ENCODE measurements at places on chromosomes 2 and 18.
A peak's percentile ranks its signal among the peaks of the same experiment; 100 is the strongest.

DNA sequence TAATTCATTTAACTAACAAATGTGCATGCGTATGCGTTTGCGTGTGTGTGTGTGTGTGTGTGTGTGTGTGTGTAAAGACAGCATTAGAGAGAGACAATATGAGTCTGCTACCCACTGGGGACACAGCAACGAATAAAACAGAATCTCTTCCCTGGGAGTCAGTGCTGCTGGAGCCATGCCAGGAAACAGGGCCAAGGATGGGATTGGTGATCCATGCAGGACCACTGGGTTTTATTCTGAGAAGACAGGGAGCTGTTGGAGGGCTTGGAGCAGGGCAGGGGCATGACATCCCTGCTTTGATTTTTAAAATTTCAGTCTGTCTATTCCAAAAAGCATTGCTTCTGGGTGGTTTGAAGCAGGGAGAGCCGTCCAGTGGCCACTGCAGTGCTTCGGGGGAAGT lies 62.9 kb downstream of the PDCL3 start:
- no peak for DNase-seq

GRCh38 chr2:104444889-104445288 lies 409.0 kb upstream of the POU3F3 start:
- no peak for DNase-seq

- DNase-seq: no peak
Observed at GRCh38 chr18:55407774-55408535, 180.0 kb downstream of the TCF4 start.

GRCh38 chr2:127275356-127275755 lies 18.6 kb downstream of the ERCC3 start:
- no peak for DNase-seq

DNA sequence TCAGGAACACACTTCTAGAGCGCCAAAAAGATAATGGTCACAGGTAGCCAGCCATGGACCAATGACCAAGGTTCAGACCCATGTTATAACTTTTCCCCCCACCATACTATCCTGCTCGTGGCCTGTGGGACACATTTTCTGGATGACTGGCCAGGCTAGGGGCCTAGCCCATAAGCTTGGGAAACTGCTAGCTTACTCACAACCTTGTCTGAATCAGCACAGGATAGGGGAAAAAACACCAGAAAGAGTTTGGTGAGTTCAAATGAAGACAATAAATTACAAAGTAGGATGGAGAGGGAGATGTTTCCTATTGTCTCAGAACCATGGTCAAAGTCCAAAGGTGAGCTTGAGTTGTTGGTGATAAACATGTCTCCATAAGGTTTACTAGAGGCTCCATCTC lies 156.3 kb upstream of the CCDC68 start:
- no peak for DNase-seq

GRCh38 chr2:23497536-23497935 lies 112.6 kb downstream of the KLHL29 start:
- DNase-seq: no peak

GRCh38 chr18:70377857-70378701 lies 89.2 kb downstream of the SOCS6 start:
- DNase-seq: no peak

- no peak for DNase-seq
Observed at GRCh38 chr2:191818725-191819350, 28.1 kb downstream of the CAVIN2 start.

DNA sequence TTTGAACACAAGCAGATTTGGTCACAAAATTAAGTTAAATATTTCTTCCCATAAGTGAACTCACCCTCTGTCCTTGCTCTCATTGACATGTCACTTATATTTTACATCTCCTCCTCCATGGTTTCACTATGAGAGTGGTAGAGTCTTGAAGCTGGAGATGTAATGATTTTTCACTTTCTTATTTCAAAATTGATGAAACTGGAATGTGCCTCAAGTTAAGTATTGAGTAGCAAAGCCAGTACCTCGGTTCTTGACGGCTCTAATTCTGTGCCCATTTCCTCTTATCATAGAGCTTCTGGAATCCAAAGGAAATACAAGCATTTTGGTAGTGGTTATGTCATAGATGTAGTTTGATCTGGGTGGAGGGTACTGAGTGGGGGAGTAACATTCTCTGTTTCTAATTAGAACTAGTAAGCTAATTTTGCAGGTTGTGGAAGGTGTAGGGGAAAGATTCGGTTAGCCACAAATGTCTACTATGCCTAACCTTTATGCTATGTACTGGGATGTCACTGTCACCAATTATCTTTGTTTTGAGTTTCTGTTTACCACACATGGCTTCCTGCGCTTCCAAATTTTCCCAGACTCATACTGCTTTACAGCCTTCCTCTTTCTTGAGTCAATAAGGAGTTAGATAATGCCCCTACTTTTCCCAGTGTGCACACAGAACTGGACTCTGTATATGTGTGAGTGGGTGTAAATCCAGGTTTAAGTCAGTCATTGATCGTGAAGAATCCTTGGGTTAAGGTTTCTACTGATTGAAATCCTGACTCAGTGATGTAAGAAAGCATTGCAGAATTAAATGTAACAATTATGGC lies 96.8 kb downstream of the DIS3L2 start:
- DNase-seq: no peak

DNA sequence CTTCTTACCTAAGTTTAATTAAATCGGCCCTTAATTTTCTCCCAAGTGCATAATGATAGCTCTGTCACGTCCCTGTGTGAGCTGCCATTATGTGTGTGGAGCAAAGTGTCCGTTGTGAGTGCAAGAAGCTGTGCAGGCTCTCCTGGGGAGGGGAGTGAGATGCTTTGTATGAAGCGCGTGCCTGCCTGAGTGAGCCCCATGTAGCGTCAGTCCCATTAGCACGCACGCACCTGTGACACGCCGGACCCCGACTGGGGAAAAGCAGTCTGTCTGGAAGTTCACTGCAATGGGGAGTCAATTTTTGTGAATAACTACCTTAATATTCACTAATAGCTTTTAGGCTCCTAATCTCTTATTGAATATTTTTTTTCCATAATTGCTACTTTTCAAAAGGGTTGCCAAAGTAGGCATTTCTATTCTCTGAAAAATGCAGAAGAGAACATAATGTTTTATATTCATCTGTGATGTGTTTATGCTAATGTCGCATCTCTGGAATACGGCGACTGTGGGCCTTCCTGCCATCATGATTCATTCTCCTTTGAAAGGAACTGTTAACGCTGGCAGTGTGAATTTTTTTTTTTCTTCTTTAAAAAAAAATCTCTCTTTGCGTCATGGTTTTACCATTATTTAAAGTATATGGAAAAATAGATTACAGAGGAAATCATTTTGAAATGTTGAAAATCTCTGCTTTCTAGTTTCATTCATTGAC lies 157.7 kb downstream of the COL4A4 start:
- DNase-seq: no peak

DNA sequence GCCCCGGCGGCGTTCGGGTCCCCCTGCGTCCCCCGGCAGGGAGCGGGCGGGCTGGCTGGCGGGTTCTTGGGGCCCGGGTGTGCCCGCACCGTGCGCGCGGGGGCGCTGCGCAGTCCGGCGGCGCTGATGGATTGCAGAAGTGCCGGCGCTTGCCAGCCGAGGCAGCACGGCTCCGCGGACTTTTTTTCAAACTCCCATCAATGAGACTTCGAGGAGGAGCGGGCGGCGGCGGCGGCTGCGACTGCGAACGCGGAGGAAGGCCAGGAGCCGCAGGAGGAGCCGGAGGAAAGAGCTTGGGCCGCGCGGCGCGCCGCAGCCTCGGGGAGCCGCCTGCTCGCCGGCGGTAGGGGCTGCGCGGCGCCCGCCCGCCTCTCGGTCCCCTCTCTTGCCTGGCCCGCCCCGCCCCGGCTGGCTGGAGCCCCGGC lies at the start of gene GLI2:
Gene GLI2 (plus strand): TSS at position 123 of the 425 bp plus-strand sequence. CDS start 61,453 bp downstream, outside the sequence.
- DNase-seq: peak; percentile 33

DNA sequence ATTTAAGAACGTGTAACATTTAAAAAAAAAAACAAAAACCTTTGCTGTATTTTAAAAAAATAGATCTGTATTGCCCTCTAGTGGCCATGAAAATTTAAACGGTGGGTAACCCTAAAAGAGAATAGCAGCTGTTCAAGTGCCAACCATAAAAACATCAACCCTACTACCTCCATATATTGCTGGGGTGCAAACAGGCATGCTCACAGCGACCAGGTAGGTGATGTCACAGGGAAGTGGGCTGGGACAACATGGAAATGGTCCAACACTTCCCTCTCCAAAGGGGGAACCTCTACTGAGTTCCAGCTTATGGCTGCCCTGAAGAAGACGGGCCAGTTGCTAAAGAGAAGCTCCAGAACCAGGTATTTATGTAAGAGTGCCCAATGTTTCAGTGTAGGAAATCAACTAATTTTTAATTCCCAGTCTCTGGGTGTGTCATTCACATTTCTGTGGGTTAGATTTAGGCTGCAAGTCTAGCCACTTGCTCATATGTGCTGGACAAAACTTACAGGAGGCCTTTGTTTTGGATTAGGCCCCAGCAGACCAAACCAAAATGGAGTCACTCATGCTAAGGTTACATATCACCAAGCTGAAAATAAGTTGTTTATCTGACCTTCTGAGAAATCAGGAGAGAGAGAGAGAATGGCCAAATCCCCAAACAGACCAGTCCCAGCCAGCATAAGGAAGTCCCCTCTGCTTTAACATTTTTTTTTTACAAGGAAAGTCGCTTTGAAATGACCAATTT lies 54.5 kb downstream of the SKA1 start:
- DNase-seq: peak; percentile 39

GRCh38 chr18:13548966-13549879 lies 177.1 kb downstream of the FAM210A start:
- no peak for DNase-seq

- no peak for DNase-seq
Observed at GRCh38 chr2:172811027-172811426, 75.4 kb downstream of the RAPGEF4 start.

GRCh38 chr18:66722671-66723070 lies 118.8 kb upstream of the CDH19 start:
- DNase-seq: no peak

DNA sequence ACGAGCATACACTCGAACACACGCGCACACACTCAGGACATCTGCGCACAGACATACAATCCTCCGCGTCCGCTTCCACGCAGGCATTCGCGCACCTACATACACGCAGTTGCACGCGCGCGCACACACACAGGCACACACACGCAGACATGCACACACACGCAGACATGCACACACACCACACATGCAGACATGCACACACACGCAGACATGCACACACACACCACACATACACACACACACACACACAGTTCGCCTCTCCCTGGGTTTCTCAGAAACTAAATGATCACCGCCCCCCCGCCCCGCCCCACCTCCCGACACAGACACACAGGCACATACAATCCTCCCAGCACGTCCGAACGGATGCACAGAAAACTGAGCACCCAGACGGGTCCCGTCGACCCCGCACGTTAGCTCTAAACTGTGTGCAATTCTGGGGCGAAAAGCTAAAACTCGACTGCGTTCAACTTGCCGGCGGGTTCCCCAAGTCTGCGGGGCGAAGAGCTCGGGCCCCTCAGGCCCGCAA lies 1.0 kb downstream of the EPHA4 start:
- no peak for DNase-seq

DNA sequence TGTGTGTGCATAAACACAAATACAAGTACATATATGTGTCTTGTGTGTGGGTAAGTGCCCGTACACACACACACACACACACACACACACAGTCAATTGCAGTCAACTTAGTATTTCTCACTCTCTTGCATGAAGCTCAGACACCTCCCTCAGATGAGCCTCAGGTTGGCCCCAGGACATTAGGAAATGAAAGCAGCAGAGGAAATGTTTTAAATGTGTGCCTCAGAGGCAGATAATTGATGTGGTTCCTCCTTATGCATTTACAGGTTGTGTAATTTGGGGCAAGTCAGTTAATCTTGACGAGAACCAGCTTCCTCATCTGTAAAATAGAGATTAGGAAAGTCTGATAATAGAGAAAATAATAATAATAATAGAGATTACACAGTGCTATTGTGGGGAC lies 814.0 kb upstream of the ID2 start:
- no peak for DNase-seq

- no peak for DNase-seq
Observed at GRCh38 chr2:240814280-240814679, 5.7 kb downstream of the KIF1A start.

DNA sequence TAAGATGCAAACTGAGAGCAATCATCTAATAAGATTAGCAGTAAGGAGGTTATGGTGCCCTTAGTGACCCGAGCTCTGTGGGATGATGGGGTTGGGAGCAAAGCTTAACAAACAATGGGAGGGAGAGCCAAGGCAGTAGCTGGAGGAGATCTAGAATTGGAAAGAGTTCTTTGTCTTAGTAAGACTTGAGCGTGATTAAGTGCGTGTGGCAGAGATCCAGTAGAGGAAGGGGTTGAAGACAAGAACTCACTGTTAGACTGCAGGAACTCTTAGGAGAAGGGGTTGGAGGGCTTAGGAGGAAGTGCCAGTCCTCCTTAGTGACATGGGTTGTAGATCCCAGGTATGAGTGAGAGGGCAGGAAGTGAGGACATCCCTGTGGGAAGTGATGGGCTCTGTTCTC lies 184.7 kb downstream of the GFPT1 start:
- DNase-seq: no peak

DNA sequence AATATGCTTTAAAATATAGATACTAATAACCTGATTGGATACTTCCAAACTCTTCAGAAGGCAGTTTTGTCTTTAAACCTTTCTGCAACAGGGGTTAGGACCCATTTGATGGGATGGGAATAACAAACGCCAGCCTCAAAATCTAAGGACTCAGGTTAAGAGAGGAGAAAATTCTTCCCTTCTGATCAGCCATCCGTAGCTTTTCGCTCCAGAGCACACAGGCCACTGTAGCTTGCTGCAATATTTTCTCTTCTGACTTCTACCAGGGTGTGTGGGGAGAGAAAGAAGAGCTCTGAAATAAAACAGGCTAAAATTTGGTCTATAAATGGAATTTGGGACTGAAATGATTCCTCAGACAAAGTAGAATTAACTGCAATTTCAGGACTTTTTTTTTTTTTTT lies 95.1 kb downstream of the ALPK2 start:
- DNase-seq: no peak

DNA sequence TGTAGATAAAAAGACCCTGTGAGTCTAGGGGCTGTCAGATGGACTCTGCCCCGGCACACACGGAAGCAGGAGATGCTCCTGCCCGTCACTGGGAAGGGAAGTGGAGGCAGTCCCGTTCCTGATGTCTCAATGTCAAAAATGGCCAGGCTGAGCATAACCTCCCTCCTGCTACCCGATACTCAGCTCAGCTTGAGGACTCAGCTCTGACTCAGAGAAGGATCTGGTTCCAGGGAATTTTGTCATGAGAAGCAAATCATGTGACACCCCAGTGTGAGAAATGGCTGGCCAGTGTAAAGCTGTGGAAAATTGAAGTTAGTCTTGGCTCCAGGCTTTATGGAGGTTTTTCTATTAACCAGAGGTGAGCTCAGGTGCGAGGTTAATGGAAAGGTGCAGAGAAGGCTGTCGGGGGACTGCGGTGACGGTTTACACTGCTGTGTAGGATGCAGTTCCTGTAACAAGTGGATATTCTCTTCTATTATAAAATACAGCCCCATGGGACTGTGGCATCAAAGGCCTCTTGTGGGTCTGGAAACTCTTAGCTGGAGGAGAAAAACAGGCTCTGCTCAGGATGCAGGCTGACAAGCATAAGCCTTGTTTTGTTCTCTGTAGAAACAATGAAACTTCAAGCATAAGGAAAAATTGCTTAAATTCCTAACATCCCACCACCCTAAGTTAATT lies 24.7 kb upstream of the AGAP1 start:
- no peak for DNase-seq
